ENCODE measurements at places on chromosomes 1 and 21.

- H3K27ac ChIP-seq, result no peak overlapping the region
- H3K4me1 ChIP-seq, result no peaks in the 10 kb centered on the region
- H3K36me3 ChIP-seq, result no peaks in the 10 kb centered on the region
- no peaks in the 10 kb centered on the region for H3K27me3 ChIP-seq
- H3K4me3 ChIP-seq, result no peak overlapping the region
These were observed 150.3 kb downstream of the CENPF start for GRCh38 chr1:214753236-214753852.

DNA sequence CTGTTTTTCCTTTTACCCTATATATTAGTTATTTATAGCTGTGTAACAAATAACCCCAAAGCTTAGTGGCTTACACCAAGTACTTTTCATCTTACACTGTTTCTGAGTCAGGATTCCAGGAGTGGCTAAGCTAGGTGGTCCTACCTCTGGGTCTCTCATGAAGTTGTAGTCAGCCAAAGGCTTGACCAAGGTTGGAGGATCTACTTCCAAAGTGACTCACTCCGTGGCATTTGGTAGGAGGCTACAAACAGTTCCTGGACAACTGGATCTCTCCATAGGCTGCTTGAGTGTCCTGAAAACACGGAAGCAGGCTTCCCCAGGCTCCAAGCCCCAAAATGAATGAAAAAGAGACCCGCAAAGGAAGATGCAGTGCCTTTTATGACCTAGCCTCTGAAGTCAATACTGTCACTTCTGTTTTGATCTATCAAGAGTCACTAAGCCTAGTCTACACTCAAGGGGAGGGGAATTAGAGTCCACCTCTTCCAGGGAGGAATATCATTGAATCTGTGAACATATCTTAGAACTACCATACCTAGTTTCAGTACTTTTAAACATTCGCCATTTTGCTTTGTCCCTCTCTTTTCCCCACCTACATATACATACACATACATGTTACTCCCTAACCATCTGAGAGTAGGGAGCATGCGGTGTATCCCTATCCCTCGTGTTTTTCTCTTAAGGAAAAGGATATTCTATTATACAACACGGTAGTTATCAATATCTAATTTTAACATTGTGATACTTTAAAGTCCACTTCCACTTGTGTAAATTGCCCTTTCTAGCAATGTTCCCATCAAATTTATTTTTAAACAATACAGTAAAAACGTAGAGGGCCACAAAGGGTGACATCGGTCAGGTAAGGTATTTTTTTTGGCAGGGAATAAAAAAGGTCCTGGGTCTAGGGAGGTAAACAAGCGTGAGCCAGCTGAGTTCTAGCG lies 67.2 kb downstream of the SLC35A3 start:
- no peak for DNase-seq
- peaks cover 30% of the 10 kb centered on the region for H3K4me1 ChIP-seq
- H3K36me3 ChIP-seq, result peaks cover 12% of the 10 kb centered on the region
- peak overlapping the region; percentile 100 for H3K27ac ChIP-seq
- peak overlapping the region; percentile 97 for H3K4me3 ChIP-seq

GRCh38 chr1:85628791-85629531 lies 48.4 kb downstream of the CCN1 start:
- peaks cover 27% of the 10 kb centered on the region for H3K36me3 ChIP-seq

DNA sequence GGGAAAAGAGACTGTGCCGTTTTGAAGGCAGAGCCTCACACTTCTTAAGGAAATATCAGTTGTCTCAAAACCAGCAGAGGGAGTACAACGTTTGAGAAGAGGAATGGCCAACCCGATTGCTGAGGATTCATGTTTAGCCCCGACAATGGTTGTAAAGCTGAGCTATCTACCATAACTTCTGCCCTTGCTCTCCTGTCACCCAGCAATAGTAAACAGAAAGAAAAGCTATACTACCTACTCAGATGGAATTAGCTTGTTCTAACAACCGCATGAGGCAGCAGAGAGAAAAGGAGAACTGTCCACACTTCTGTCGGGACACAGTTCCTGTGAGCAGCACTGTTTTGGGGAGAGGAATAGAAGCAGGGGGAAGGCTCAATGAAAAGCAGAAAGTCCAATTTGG lies 91.2 kb downstream of the SLC45A1 start:
- peak overlapping the region; percentile 10 for H3K27ac ChIP-seq
- H3K36me3 ChIP-seq, result peaks cover 43% of the 10 kb centered on the region
- peaks cover 31% of the 10 kb centered on the region for H3K4me1 ChIP-seq
- H3K27me3 ChIP-seq, result no peaks in the 10 kb centered on the region
- H3K4me3 ChIP-seq, result no peak overlapping the region

DNA sequence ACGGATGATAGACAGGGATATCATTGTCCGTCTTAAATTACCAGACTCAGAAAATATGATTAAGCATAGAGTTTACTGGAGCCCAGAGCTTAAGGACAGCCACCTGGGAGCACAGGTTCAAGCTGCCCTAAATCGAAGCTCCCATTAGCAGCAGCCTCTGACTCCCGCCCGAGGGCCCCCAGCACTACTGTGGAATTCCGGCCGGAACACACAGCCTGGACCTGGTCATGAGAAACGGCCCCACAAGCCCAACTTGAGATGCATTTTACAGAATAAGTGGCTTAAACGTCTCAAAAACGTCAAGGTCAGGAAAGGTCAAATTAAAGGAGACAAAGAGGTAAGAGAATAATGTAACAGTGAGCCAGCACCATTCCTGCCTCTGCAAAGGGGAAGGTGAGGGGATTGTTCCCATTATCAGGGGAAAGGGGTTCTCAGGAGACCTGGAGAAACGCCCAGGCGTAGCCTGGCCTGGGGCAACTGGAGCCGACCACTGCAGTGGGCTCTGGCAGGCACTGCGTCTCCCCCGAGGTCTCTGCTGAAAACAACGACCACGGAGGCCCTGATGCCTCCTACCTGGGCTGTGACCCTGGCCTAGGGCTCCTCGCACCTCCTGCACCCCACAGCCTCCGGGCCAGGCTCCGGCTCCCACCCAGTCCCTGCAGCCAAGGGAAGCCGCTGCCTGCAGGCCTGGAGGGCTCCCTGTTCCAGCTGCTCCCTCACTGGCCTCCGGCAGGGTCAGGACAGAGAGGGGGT lies 11.5 kb upstream of the COL6A1 start:
- H3K36me3 ChIP-seq, result no peaks in the 10 kb centered on the region
- H3K27ac ChIP-seq, result no peak overlapping the region
- no peak for DNase-seq
- peaks cover 15% of the 10 kb centered on the region for H3K27me3 ChIP-seq
- H3K4me3 ChIP-seq, result no peak overlapping the region

GRCh38 chr1:36580524-36580923 lies 97.8 kb upstream of the CSF3R start:
- no peak for DNase-seq
- no peaks in the 10 kb centered on the region for H3K4me1 ChIP-seq
- H3K4me3 ChIP-seq, result no peak overlapping the region

GRCh38 chr1:9269078-9269501 lies 23.6 kb upstream of the SPSB1 start:
- no peak overlapping the region for H3K4me3 ChIP-seq
- no peak overlapping the region for H3K27ac ChIP-seq
- peaks cover 3% of the 10 kb centered on the region for H3K4me1 ChIP-seq
- no peak for DNase-seq
- no peaks in the 10 kb centered on the region for H3K36me3 ChIP-seq

- H3K4me3 ChIP-seq, result no peak overlapping the region
- DNase-seq, result no peak
- H3K36me3 ChIP-seq, result peaks cover 3% of the 10 kb centered on the region
- peaks cover 21% of the 10 kb centered on the region for H3K4me1 ChIP-seq
- no peak overlapping the region for H3K27ac ChIP-seq
These were observed 90.0 kb downstream of the GPR88 start for GRCh38 chr1:100627936-100628335.

- no peaks in the 10 kb centered on the region for H3K36me3 ChIP-seq
- peaks cover 17% of the 10 kb centered on the region for H3K4me1 ChIP-seq
- no peak for DNase-seq
- H3K27me3 ChIP-seq, result peaks cover 58% of the 10 kb centered on the region
These were observed 12.2 kb downstream of the CRABP2 start for GRCh38 chr1:156692925-156693847.

- H3K4me3 ChIP-seq, result no peak overlapping the region
- no peaks in the 10 kb centered on the region for H3K4me1 ChIP-seq
- no peaks in the 10 kb centered on the region for H3K27me3 ChIP-seq
- no peaks in the 10 kb centered on the region for H3K36me3 ChIP-seq
- no peak overlapping the region for H3K27ac ChIP-seq
These were observed 556.2 kb upstream of the TMPRSS15 start for GRCh38 chr21:18959817-18960216.

DNA sequence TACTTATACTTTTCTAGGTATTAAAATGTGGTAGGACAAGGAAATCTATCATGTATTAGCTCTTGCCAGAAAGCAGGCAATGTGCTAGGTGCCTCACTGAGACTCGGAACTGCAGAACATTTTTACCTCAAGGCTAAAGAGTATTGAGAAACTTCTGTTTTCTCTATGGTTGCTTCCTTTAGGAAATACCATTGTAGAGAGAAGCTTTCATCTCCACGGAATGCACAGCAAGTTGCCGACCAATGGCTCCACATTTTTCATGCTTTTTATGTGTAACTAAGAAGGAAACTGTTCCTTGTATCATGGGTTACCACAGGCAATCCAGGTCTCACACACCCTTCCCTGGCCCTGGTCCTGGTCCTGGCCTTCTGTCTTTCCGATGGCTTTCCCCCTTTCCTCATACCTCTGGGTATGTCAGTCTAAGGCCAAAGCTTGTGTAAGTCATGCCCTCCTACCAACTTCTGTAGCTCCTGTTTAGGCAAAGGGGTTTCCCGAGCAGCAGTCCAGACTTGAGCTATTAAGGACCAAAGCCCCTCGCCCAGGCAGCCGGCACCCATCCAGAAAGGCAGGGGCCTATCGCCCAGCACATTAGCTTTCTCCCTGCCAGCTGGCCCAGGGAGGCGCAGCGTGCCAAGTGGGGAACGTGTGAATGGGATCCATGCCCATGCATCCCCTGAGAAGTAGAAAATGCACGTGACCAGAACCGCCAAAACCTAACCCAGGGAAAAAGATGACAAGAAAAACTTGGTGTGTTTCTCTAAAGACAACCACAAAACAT lies 225.0 kb downstream of the PBX1 start:
- H3K4me3 ChIP-seq, result no peak overlapping the region
- H3K36me3 ChIP-seq, result no peaks in the 10 kb centered on the region
- H3K27me3 ChIP-seq, result no peaks in the 10 kb centered on the region
- no peak for DNase-seq
- H3K4me1 ChIP-seq, result peaks cover 4% of the 10 kb centered on the region

- no peak for DNase-seq
- H3K36me3 ChIP-seq, result no peaks in the 10 kb centered on the region
- no peak overlapping the region for H3K27ac ChIP-seq
- no peak overlapping the region for H3K4me3 ChIP-seq
These were observed 13.3 kb upstream of the BRWD1 start for GRCh38 chr21:39326607-39327307.

GRCh38 chr1:86788300-86789206 lies 84.2 kb downstream of the SH3GLB1 start:
- peaks cover 4% of the 10 kb centered on the region for H3K27me3 ChIP-seq
- no peak overlapping the region for H3K27ac ChIP-seq
- no peaks in the 10 kb centered on the region for H3K36me3 ChIP-seq
- peaks cover 2% of the 10 kb centered on the region for H3K4me1 ChIP-seq
- no peak for DNase-seq

- H3K4me3 ChIP-seq, result no peak overlapping the region
- H3K27me3 ChIP-seq, result no peaks in the 10 kb centered on the region
- no peak for DNase-seq
These were observed 8.5 kb downstream of the SIKE1 start for GRCh38 chr1:114771992-114772391.

DNA sequence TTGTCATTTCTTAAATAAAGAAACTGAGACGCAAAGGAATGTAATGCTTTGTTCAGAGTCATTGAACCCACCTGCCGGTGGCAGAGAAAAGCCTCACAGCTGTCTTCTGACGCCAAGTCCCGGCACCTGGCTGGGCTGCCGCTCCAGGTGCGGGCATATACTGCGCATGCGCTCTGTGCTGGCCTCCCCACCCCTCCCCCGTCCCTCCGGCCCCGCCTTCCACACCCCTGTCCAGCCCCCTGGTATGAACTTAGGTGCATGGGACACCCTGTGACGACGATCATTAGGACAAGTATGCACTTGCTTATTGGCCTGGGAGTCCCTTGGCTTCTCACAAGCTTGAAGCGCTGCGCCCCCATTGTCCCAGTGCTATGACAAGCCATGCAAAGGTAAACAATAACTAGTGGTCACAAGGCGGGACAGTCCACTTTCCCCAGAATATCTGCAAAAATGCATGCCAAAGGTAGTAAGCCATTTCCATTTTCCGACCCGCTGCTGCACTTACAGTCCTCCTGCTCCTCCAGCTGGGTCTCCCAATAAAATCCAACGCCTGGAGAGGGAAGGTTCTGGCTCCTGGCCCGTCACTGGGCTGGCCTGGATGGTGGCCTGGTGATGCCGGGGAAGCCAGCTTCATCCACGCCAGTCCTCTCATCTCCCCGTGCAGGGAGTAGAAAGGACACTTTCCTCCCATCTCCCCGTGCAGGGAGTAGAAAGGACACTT lies 100.4 kb downstream of the PSMG1 start:
- no peaks in the 10 kb centered on the region for H3K36me3 ChIP-seq
- no peaks in the 10 kb centered on the region for H3K4me1 ChIP-seq
- no peak overlapping the region for H3K27ac ChIP-seq
- H3K4me3 ChIP-seq, result no peak overlapping the region
- peaks cover 4% of the 10 kb centered on the region for H3K27me3 ChIP-seq
- DNase-seq, result no peak

GRCh38 chr1:214637722-214638458 lies 34.9 kb downstream of the CENPF start:
- no peaks in the 10 kb centered on the region for H3K27me3 ChIP-seq
- DNase-seq, result no peak
- no peak overlapping the region for H3K4me3 ChIP-seq
- no peak overlapping the region for H3K27ac ChIP-seq
- peaks cover 38% of the 10 kb centered on the region for H3K36me3 ChIP-seq
